ENCODE measurements at places on chromosomes 11 and 22.

DNA sequence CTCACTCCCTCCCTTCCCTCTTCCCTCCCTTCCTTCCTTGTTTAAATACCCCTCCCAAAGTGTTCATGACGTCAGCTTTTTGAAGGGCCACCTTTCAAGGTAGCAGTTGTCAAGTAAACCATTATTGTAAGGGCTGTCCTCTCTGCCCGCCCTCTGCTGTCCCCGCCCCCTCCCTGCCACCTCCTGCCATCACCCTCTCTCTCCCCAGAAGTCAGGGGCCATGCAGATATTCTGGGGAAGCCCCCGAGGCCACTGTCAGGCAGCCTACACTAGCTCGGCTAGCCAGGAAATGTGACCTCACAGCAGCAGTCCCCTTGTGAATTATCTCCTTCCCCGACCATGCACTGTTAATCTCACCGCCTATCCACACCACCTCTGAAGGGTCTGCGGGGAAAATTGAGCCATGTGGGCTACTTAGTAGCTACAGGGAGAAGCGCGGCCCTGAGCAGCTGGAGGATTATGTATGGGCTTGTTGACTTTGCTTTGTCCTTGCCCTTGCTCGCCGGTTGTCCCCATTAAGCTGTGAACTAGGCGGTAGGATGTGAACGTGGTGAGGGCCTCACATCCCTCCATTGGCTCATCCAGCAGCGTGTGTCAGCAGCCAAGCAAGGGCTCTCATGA lies 42.1 kb upstream of the ATXN10 start:
- DNase-seq, result no peak

DNA sequence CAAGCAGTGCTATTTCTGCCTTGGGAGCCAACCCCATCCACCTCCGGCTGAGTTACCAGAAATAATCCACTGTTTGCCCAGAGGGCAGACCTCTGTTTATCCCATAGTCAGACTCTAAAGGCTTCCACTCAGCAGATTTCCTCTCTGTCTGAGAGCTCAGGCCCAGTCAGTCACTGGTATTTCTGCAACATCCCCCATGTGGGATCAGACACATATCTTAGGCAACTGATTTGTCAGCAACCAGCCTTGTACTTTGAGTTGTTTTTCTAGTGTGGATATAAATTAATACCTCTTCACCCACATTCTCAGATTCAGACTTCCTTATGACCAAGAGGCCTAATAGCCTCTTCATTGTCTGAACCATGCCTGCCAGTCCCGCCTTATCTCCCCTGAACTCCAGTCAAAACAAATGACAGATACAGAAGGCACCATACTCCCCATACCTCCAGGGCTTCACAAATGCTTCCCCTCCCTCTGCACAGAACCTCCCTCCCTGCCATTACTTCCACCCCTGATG lies 193.6 kb downstream of the FAM76B start:
- no peak for DNase-seq

DNA sequence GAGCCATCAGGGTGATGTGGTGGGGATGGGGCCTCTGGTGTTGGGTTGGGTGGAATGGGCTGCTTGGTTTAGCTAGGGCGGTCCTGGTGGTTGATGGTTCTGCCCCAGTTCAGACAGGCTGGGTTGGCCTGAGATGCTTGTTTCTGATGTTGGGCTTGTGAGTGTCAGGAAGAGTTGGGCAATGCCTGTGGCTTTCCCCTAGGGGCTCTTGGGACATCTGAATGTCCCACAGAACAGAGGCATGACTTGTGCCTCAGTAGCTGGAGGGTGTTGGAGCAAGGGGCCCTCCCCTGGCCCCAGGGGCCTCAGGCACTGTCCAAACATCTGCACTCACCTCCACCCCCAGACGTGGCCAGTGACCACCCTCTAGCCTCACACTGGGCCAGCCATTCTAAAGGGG lies 14.0 kb upstream of the CTSD start:
- DNase-seq, result no peak

DNA sequence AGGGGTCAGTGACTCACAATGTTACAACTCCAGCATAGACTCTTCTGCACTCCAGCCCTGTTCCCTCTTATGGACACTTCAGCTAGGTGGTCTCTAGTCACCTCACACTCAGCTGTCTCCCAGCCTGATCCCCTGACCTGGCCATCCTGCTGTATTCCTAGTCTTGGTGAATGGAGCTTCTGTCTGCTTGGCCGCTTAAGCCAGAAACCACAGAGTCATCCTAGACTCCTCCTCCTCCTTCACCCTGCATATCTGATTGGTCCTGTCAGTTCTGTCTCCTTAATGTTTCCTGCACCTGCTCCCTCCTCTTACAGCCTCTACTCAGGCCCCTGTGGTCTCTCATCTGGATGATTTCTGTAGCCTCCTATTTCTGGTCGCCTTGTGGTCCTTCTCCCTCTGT lies 144.9 kb downstream of the HIPK3 start:
- no peak for DNase-seq

- no peak for DNase-seq
These were observed 39.0 kb downstream of the IL18BP start for GRCh38 chr11:72037554-72038311.

All from breast epithelium (tissue), 4 donors.